Activated T-cell treated with anti-CD3 and anti-CD28 coated beads, Interleukin-2, amount 50 U/mL, for 72 hours (primary cell): ENCODE measurements at places on chromosomes 7 and 10. TPM values are rescaled to one million over a fixed set of nuclear protein-coding genes. Genes with fewer than 3 reads are reported as not detected.

DNA sequence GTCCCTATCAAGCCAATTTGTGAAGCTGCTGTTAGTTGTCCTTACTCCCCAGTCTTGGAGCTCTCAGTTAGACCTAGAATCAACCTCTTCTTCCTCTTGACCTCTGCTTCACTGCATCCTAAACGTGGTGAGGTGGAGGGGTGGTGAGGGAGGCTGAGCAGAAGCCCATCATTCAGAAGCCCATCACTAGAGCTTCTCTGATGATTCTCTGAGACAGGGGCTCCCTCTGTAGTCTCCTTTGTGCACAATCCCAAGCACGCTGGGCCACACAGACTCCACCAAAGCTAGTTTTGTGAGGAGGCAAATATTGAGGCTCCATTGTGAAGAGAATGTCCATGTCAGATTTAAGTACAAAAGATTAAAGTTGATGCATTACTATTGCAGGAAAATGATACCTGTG is 163.8 kb upstream of the PRSS1 start:
- no peak for DNase-seq

- DNase-seq = no peak
These were observed 30.6 kb downstream of the ADARB2 start for GRCh38 chr10:1706711-1707110.

DNA sequence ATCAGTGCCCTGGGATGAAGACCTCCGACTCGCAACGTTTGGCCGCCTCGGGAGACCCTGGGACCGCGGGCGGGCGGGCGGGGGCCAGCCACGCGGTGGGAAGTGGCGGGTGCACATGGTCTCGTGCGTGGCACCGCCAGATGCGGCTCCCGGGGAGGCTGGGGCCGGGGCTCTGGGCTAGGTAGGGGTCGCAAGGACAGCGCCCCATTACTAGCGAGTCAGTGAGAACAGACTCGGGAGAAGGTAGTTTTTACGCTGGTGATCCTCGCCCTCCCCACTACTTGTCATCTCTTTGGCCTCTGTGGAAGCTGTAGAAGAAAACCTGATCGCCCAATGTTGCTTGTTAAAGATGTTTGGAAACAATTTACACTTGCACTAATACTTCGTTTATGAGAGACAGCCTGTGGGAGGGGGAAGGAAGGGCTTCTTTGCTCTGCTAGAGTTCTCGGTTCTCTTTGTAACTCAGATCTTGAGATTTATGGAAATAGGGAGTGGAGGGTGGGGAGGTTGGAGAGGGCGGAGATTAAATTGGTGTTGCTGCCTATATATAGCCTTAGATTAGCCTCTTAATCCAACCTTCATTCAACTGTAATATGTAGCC is 591 bp downstream of the BZW2 start:
- DNase-seq = no peak

GRCh38 chr10:65940816-65941662 is 984.8 kb upstream of the LRRTM3 start:
- no peak for DNase-seq

- no peak for DNase-seq
These were observed 21.9 kb upstream of the FRAT2 start for GRCh38 chr10:97356318-97356914.

- DNase-seq = peak; percentile 95
These were observed at the start of gene GALNT11 for GRCh38 chr7:152025077-152025936. Gene GALNT11, plus strand, starts transcription at chr7:152025674. Its CDS starts 68,554 bp downstream, at chr7:152094228.

GRCh38 chr10:135601-136464 is 578 bp downstream of the ZMYND11 start:
- DNase-seq = peak; percentile 66

- no peak for DNase-seq
These were observed 169.7 kb upstream of the PHYHIPL start for GRCh38 chr10:59006511-59007306.

- no peak for DNase-seq
These were observed 17.1 kb downstream of the LRRN3 start for GRCh38 chr7:111108000-111108399.

GRCh38 chr10:5564537-5565204 is 39.9 kb downstream of the CALML3 start:
- no peak for DNase-seq

- no peak for DNase-seq
These were observed 319.6 kb upstream of the SP8 start for GRCh38 chr7:21106296-21106732.

DNA sequence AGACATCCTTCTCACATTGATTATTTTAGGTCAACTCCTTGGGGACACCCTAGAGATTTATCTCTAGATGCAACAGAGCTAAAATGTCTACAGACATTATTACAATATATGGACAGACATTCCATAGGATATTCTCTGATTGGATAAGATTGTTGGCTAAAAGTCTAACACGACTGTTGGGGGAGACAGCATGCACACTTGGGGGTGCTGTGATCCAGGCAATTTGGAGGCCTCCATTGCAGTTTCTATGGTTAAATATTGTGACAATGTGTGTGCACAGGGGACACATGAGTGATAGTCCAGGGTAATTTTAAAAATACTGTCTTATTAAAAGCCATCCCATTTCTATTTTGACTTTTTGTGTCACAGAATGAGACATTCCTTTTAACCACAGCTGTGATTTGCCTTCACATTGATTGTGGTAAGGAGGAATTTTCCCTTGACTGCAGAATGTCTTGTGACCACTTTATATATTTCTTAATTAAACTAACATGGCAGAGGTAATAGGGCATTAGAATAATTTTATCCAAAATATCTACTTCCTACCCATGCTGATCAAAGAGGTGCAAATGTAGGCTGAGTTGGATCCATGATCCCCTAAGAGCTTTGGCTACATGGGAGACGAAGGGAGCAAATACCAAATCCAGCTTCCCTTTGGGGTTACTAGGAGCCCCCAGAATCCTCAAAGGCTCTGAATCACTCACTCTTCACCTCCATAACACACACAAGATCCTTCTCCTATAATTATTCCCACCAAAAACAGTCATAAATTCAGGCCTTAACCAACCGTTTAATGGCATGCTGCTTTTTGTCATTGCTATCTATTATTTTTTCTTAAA is 7.3 kb downstream of the TFPI2 start:
- DNase-seq = no peak

DNA sequence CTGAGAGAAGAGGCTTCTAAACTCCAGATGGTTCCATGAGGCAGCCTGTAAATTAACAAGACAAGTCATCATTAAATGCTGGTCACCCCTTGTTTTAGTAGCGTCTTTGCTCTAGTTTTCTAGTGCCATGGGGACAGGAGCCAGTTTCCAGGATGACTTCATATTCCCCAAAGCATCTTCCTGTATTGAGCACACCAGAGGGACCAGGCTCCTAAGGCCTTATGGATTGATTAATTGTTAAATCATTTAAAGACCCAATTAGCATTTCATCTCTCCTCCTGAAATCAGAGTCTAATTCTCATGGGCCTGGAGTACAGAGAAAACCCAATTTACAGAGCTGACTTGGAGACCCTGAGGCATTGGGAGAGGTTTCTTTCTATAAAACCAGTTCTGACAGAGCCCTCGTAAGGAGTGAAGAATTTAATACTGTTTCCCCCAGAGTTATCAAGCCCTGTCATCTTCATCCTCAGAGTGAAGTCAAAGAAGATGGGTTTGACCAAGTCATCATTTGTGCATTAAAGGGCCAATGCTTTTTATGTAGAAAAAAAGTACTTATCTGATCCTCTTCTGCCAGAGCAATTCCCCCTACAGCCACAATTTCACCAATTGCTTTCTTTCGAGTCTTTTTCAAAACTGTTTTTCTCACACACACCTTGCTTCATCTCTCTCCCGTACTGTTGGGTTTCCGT is 678.7 kb downstream of the SDK1 start:
- no peak for DNase-seq

DNA sequence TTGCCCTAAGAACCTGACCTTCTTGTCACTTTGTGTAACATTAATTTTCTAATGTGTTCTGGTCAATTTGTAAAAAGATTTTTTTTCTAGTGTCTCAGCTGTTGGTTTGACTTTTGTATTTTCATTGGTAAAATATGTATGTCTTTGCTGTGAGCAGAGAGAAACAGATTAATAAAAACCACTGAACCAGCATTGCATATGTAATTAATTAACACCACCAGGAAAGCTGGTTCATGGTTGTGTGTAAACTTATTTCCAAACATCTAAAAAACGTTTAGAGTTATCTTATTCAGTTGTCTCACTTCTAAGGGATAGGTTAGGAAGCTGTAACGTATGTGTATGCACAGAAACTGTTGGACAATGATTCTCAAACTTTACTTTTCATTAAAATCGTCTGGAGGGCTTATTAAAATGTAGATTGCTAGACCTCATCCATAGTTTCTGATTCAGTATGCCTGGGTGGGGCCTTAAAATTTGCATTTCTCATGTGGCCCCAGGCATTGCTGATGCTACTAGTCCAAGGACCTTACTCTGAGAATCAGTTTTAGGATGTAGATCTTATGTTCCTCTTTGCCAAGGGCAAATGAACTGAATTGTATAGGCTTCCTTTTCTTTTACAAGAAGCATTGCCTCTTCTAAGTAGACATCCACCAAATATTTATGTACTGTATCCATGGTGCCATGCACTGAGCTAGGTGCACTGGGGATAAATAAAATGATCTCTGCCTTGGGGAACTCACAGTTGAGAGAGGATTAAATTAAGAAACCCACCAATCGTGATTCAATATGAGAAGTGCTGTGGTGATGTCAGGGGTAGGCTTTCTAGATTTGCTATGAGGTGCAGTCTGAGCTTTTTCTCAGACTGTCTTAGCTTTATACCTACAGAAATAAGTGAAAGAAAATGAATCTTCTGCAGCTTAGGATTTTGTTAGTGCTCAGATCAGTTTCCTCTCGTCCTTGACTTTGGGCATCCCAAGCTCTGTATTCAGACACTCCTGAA is 98.7 kb downstream of the AUTS2 start:
- DNase-seq = no peak

DNA sequence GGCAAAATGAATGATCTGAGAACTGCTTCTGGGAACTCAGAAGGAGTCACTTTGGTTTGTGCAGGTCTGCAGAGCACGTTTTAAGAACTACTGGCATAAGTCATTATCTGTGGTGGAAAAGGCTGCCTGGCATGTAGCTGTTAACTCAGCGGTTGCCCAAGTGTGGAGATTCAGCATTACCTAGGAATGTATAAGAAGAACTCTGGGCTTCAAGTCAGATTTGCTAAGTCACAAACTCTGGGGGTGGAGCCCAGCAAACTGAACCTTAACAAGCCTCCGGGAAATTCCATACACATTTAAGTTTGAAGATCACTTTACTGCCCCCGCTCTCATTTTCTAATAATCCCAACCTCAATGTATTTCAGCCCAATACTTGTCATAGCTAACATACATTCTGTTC is 31.1 kb downstream of the PLXDC2 start:
- no peak for DNase-seq

DNA sequence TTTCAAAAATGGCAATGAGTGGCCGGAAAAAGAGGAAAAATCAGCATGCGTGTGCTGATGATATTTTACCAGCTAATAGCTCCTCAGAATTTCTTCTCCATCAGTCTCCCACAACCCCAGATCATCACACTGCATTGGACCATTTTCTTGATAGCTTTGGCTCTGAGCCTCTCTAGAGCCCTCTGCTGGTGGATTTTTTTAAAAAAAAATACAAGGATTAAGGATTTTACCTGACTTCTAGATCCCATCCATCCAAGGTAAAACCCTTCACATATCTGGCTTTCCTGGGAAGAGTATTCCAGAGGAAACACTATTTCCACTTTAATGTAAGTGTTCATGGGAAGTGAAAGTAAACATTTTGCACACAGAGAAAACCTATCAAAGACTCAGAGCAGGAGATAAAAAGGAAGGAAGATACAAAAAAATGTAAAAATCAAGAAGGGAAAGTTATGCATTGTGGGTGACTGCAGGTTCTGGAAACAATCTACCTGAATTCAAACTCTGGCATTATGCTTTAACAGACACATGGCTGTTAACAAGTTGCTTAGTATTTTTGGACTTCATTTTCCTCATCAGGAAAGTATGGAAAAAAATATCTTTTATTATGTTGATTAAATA is 380.9 kb downstream of the LRRTM3 start:
- no peak for DNase-seq

GRCh38 chr10:118694848-118695247 is 59.9 kb downstream of the CACUL1 start:
- no peak for DNase-seq

DNA sequence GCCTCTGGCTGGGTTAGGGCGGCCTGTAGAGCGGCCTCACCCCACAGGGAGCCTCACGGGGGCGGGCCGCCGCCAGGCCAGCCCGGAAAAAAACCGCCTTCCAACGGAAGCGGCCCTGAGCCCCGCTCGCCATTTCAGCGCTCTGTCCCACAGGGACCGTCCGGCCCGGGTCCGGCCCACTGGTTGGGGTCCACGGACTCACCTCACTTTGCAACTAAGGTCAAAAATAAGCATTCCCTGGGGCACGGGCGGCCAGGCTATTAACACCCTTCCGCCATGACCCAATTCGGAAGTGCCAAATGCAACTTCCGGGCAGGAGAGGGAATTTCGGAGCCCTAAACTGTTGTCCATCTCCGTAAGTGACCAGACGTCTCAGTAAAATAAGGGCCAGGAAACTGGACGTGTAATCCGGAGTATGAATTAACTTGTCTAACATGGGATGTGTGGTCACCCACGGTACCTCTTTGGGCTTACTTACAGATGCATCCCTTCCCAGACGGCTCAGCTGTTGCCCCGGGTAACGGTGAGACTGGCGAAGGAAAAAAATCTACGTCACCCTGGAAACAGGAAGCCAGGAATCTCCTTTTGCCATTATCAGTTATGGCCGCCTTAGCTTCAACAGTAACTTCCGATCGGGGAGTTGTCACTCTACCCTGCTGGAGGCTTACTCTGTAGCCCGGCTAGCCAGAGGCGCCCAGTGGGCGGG is at the start of gene BBIP1:
TSS of gene BBIP1 (minus strand) at position 538 of the 706 bp plus-strand sequence. CDS start 1,023 bp downstream, outside the sequence.
- DNase-seq = no peak

DNA sequence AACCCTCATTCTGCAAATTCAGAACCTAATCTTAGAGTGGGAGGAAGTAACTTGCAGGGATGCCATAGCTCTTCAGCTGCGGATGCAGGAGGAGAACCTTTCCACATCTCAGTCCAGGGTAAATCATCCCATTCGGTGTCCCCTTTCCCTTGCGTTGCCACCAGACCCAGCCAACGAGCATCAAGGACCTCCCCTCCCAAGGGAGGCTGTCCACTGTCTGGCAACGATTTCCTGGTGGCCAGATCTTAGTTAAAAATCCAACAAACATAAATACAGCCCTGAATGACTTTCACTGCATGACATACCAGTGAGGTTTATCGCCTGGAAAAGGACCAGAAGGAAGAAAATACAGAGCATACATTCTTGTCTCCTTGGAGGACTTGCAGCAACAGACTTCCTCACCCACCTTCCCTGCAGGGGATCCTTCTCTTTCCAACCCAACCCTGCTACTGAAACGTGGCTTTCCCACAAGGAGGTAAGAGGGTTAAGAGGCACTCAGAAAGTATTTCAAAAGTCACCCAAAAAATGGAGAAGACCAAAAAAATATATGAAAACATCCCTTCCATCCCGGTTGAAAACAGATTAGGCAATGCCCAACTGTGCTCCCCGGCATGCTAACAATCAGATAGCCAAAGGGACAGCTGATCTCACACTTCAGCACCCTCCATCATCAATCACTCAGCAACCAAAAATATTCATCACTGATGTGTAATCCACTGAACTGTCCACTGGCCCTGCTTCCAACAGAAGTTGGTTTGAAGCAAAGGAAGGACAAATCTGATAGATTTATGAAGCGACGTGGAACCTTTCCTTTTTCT is 206.6 kb downstream of the TNS3 start:
- DNase-seq = no peak

Gene LBX1
- not detected for total RNA-seq

Gene GBX1
- not detected for total RNA-seq

Gene CDC14C
- total RNA-seq = not detected

Gene CDHR3
- total RNA-seq = 0.51 TPM

Gene ENTPD1
- total RNA-seq = 0.53 TPM

Gene LSM5
- total RNA-seq = 77.4 TPM

Gene PPP1R17
- total RNA-seq = not detected

Gene TAS2R3
- 1.8 TPM for total RNA-seq

Gene BBS9
- 13.5 TPM for total RNA-seq

Gene ST8SIA6
- total RNA-seq = 0.30 TPM

Gene NUDT1
- 63.6 TPM for total RNA-seq
